Heart left ventricle (tissue), 16 donors: ENCODE measurements at places on chromosomes 16 and 17.

DNA sequence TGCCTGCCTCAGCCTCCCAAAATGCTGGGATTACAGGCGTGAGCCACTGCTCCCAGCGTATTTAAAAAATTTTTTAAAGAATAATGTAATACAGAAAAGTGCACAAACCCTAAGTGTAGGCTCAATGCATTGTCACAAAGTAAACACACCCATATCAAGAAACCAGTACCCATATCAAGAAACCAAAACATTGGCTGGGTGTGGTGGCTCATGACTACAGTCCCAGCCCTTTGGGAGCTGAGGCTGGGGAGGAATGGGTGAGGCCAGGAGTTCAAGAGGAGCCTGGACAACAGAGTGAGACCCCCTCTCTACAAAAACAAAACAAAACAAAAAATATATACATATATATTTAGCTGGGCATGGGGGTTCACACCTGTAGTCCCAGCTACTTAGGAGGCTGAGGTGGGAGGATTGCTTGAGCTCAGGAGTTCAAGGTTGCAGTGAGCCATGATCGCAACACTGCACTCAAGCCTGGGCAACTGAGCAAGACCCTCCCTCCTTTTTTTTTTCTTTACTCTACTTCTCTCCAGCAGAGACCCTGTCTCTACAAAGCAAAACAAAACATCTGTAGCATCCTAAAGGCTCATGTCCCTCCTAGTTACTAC lies 9.3 kb upstream of the PRR14 start:
- no peak for DNase-seq

GRCh38 chr16:8957063-8957397 lies 6.7 kb downstream of the USP7 start:
- no peak for DNase-seq

GRCh38 chr16:86198206-86199118 lies 299.5 kb downstream of the IRF8 start:
- no peak for DNase-seq

- no peak for DNase-seq
These were observed 5.0 kb downstream of the CARHSP1 start for GRCh38 chr16:8863594-8864424.

DNA sequence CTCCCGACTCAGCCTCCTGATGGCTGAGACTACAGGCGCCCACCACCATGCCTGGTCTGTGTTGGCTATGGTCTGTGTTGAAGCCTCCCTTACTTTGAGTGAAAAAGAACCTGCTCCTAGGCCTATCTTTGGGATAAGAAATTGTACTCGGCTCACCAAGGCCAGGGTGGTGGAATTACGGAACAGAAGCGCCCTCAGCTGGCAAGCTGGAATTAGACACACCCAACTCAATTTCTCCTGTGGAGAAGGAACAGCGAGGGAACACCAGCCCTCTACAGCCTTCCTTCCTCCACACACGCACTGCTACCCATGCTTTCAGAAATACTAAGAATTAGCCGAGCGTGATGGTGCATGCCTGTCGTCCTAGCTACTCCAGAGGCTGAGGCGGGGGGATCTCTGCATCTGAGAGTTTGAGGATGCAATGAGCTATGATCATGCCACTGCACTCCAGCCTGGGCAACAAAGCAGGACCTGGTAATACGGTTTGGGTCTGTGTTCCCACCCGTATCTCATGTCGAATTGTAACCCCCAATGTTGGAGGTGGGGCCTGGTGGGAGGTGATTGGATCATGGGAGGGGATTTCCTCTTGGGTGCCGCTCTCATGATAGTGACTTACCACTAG lies 40.1 kb upstream of the RBBP6 start:
- DNase-seq: no peak
